ENCODE measurements at places on chromosomes 6 and 20. TPM values are rescaled to one million over a fixed set of nuclear protein-coding genes. Genes with fewer than 3 reads are reported as not detected.

MOG gene
- 14.7 TPM for total RNA-seq

- H3K4me1 ChIP-seq = no peaks in the 10 kb centered on the region
- H3K27ac ChIP-seq = no peak overlapping the region
- no peak overlapping the region for H3K4me3 ChIP-seq
- no peak for DNase-seq
Measured at GRCh38 chr6:30894935-30895334, 10.6 kb downstream of the DDR1 start.

DNA sequence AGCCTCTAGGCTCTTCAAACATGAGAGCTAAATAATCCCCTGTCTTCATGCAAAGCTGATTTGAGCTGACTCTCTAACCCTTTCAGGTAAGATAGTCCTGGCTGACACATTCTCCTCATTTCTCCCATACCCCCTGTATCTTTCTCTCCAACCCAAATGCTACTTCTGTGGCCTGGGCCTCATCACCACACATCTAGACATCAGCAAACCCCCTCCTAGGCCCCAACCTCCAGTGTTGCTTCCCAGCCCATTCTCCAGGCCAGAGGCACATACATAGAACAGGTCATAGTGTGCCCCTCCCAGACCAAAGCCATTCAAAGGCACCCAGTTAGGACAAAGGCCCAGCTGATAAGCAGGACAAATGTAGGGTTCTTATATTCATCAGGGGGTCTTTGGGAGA, 84.9 kb downstream of the ANKRD60 start:
- no peaks in the 10 kb centered on the region for H3K36me3 ChIP-seq
- DNase-seq = no peak
- H3K27ac ChIP-seq = no peak overlapping the region
- H3K4me3 ChIP-seq = no peak overlapping the region

GRCh38 chr20:43408848-43409576, 48.7 kb upstream of the SRSF6 start:
- no peak overlapping the region for H3K4me3 ChIP-seq
- no peak overlapping the region for H3K27ac ChIP-seq
- peaks cover 71% of the 10 kb centered on the region for H3K27me3 ChIP-seq
- H3K4me1 ChIP-seq = no peaks in the 10 kb centered on the region
- no peaks in the 10 kb centered on the region for H3K36me3 ChIP-seq
- no peak for DNase-seq

GRCh38 chr20:63696628-63697356, at the start of gene TNFRSF6B:
Gene TNFRSF6B, plus strand, starts transcription at chr20:63696652. Its CDS starts 116 bp downstream, at chr20:63696768.
- H3K4me3 ChIP-seq = peak within 1 kb of the TSS; percentile 53
- no peaks in the 10 kb centered on the region for H3K27me3 ChIP-seq
- no peak for DNase-seq
- H3K27ac ChIP-seq = peak within 1 kb of the TSS; percentile 71

DNA sequence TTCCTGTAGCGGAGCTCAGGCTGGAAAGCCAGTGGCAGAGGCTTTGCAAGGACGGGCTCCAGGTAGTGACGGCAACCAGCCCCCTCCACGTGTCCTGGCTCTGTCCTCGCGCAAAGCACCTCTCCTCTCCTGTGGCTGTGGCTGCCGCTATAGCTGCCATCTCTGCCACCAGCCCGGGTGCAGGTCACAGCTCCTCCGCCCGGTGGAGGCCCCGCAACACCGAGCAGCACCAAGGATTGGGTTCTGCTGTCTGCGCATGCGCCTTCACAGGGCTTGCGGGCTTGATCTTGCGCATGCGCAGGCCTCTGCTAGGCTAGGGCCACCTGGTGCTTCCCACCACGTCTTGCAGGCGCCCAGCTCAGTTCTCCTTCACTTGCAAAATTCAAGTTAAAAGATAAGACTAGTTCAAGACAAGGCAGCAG, 625.4 kb downstream of the QKI start:
- H3K4me1 ChIP-seq = peaks cover 18% of the 10 kb centered on the region
- DNase-seq = peak; percentile 36
- H3K36me3 ChIP-seq = no peaks in the 10 kb centered on the region
- H3K4me3 ChIP-seq = peak overlapping the region; percentile 47
- H3K27me3 ChIP-seq = no peaks in the 10 kb centered on the region
- peak overlapping the region; percentile 39 for H3K27ac ChIP-seq

DNA sequence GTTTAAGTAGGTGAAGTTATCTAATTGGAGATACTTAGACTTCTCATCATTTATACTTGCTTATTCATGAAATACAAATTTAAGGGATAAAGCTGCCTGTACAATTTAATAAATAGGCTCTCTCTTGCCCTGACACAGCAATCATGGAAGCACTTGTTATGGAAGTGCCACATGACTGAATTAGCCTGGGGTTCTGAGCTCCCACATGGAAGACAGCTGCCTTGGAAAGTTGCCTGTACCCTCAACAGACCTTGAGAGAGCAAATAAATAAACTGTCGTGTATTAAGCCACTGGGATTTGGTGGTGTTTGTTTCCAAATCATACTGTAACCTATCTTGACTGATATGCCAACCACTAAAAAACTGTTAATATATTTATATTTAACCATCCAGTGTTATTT, 87.0 kb upstream of the RSPO3 start:
- DNase-seq = no peak
- H3K36me3 ChIP-seq = no peaks in the 10 kb centered on the region
- no peaks in the 10 kb centered on the region for H3K4me1 ChIP-seq
- H3K27me3 ChIP-seq = no peaks in the 10 kb centered on the region
- no peak overlapping the region for H3K4me3 ChIP-seq

- peak overlapping the region; percentile 72 for H3K27ac ChIP-seq
- peaks cover 60% of the 10 kb centered on the region for H3K4me1 ChIP-seq
- peak; percentile 53 for DNase-seq
- H3K4me3 ChIP-seq = peak overlapping the region; percentile 18
- no peaks in the 10 kb centered on the region for H3K27me3 ChIP-seq
Measured at GRCh38 chr6:167676000-167676665, 150.6 kb upstream of the AFDN start.

- H3K27me3 ChIP-seq = no peaks in the 10 kb centered on the region
- H3K4me1 ChIP-seq = peaks cover 60% of the 10 kb centered on the region
- peak within 1 kb of the TSS; percentile 98 for H3K27ac ChIP-seq
- H3K4me3 ChIP-seq = peak within 1 kb of the TSS; percentile 83
- peak; percentile 82 for DNase-seq
Measured at GRCh38 chr20:25058051-25058846, at the start of gene ACSS1. Gene ACSS1, minus strand, starts transcription at chr20:25058139. Its CDS starts 37 bp downstream, at chr20:25058102.

GRCh38 chr6:44100088-44100550, 27.1 kb downstream of the MRPL14 start:
- DNase-seq = no peak
- H3K27me3 ChIP-seq = no peaks in the 10 kb centered on the region
- H3K27ac ChIP-seq = no peak overlapping the region
- H3K36me3 ChIP-seq = no peaks in the 10 kb centered on the region
- H3K4me1 ChIP-seq = peaks cover 25% of the 10 kb centered on the region

HACE1 gene
- total RNA-seq = 5.9 TPM

- peaks cover 41% of the 10 kb centered on the region for H3K36me3 ChIP-seq
- no peak overlapping the region for H3K27ac ChIP-seq
- DNase-seq = no peak
- peaks cover 14% of the 10 kb centered on the region for H3K4me1 ChIP-seq
Measured at GRCh38 chr20:58260006-58260405, 31.6 kb upstream of the ANKRD60 start.

DNA sequence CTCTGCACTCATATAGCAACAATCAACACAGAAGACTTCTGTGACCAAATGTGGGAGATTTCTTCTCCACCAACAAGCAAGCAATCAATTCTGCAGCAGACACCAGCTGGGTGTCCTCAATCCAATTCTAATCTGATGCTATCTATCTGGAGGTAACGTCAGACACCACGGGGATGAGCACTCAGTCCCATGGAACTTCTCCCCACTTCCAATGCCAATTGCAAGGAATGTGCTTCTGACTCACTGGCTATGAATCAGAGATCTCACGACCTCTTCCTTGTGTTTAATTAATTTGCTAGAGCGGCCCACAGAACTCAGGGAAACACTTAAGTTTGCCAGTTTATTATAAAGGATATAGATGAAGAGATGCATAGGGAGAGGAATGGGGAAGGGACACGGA, 103.5 kb upstream of the SIRPG start:
- no peak overlapping the region for H3K27ac ChIP-seq
- H3K4me1 ChIP-seq = peaks cover 3% of the 10 kb centered on the region
- no peak for DNase-seq
- H3K27me3 ChIP-seq = no peaks in the 10 kb centered on the region
- H3K36me3 ChIP-seq = no peaks in the 10 kb centered on the region

GRCh38 chr20:11112832-11113231, 439.0 kb upstream of the JAG1 start:
- peaks cover 20% of the 10 kb centered on the region for H3K4me1 ChIP-seq
- DNase-seq = no peak
- H3K36me3 ChIP-seq = no peaks in the 10 kb centered on the region
- no peak overlapping the region for H3K4me3 ChIP-seq

GRCh38 chr6:89895276-89895874, 1.1 kb downstream of the GJA10 start:
- peaks cover 47% of the 10 kb centered on the region for H3K27me3 ChIP-seq
- H3K4me3 ChIP-seq = no peak overlapping the region
- DNase-seq = no peak
- H3K36me3 ChIP-seq = no peaks in the 10 kb centered on the region
- H3K27ac ChIP-seq = no peak overlapping the region

DNA sequence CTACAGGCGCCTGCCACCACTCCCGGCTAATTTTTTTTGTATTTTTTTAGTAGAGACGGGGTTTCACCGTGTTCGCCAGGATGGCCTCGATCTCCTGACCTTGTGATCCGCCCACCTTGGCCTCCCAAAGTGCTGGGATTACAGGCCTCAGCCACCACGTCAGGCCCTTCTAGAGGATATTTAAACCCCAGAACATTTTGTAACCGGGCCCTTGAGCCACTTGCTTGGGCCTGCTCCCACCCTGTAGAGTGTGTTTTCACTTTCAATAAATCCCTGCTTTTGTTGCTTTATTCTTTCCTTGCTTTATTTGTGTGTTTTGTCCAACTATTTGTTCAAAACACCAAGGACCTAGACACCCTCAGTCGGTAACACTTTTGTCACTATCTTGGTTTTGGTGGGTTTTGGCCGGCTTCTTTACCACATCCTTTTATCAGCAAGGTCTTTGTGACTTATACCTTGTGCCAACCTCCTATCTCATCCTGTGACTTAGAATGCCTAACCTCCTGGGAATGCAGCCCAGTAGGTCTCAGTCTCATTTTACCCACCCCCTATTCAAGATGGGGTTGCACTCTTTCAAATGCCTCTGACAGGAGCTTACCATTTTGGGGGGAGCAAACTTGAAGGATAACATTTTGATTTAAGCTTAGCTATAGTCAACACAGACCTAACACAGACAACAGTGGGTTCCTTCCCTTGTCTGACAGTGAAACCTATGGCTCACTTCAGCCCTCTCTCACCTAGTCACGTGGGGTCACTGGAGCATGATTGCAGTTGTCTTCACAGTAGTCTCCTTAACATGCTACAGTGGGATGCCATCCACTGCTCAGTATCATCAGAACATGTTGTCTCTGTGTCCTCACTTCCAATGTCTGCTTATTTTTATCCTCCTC, 27.9 kb upstream of the KIF6 start:
- H3K36me3 ChIP-seq = no peaks in the 10 kb centered on the region
- H3K27me3 ChIP-seq = no peaks in the 10 kb centered on the region
- peak overlapping the region; percentile 65 for H3K27ac ChIP-seq
- DNase-seq = no peak
- no peak overlapping the region for H3K4me3 ChIP-seq

TAF4 gene
- 11.8 TPM for total RNA-seq

DNA sequence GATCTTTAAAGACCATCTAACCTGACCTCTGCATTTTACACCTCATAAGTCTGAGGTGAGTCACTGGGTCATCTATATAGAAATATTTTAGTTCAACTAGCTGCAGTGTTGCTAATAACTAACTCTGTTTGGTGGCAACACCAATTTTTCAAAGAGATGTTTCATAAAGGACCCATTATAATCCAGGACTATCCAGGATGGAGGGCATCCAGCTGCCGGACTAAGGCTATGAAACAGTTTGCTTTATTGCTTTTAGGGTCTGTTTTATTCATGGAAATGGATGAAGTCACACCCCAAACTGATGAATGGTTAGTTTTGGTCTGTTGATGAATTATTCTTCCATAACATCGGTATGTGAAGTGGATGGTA, 204.2 kb upstream of the GMDS start:
- H3K4me3 ChIP-seq = no peak overlapping the region
- no peak overlapping the region for H3K27ac ChIP-seq
- DNase-seq = no peak
- peaks cover 13% of the 10 kb centered on the region for H3K4me1 ChIP-seq
- H3K27me3 ChIP-seq = no peaks in the 10 kb centered on the region

- H3K4me1 ChIP-seq = peaks cover 3% of the 10 kb centered on the region
- H3K36me3 ChIP-seq = no peaks in the 10 kb centered on the region
- no peak for DNase-seq
- H3K27ac ChIP-seq = no peak overlapping the region
- H3K4me3 ChIP-seq = no peak overlapping the region
- H3K27me3 ChIP-seq = no peaks in the 10 kb centered on the region
Measured at GRCh38 chr6:4598384-4598995, 177.7 kb upstream of the CDYL start.

GRCh38 chr6:10882657-10883171, 873 bp upstream of the GCM2 start:
- H3K27me3 ChIP-seq = peaks cover 100% of the 10 kb centered on the region
- H3K4me3 ChIP-seq = peak overlapping the region; percentile 17
- H3K4me1 ChIP-seq = peaks cover 40% of the 10 kb centered on the region
- DNase-seq = no peak
- H3K36me3 ChIP-seq = no peaks in the 10 kb centered on the region

- DNase-seq = no peak
- no peak overlapping the region for H3K27ac ChIP-seq
- H3K4me1 ChIP-seq = no peaks in the 10 kb centered on the region
- peaks cover 73% of the 10 kb centered on the region for H3K27me3 ChIP-seq
- no peaks in the 10 kb centered on the region for H3K36me3 ChIP-seq
- no peak overlapping the region for H3K4me3 ChIP-seq
Measured at GRCh38 chr20:57555457-57556184, 5.3 kb upstream of the PCK1 start.

DNA sequence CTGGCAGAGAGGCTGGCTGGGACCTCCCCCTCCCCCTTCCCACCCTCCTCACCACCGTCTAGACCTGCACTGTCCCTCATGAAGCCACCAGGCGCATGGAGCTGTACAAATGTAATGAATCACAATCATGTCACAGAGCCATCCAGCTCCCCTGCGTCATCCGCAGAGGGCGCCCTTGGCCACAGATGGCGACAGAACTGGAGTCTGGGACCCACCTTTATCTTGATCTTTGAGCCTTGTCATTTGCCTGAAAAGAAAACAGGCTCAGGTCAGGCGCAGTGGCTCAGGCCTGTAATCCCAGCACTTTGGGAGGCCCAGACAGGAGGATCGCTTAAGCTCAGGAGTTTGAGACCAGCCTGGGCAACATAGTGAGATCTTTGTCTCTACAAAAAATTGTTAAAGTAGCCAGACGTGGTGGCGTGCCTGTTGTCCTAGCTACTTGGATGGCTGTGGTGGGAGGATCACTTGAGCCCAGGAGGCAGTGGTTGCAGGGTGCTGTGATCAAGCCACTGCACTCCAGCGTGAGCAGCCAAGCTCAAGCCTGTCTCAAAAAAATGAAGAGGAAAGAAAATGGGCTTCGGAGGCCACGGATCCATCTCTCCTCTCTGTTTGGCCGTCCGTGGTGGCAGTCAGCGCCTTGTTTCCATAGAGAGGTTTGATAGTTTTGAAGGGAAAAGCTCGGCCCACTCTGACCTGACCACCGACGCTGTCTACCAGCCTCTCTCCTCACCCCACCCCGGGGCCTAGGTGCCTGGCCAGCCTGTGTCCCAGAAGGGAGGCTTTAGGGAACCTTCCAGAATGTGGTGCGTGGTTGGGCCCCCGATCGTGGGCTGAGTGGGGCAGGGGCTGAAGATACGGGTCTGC, 6.2 kb downstream of the COL9A3 start:
- no peaks in the 10 kb centered on the region for H3K36me3 ChIP-seq
- H3K4me1 ChIP-seq = peaks cover 31% of the 10 kb centered on the region
- DNase-seq = no peak
- no peak overlapping the region for H3K4me3 ChIP-seq
- H3K27me3 ChIP-seq = peaks cover 32% of the 10 kb centered on the region
- no peak overlapping the region for H3K27ac ChIP-seq
